Stimulated activated naive CD4-positive, alpha-beta T cell treated with Interleukin-2 at 50 U/mL for 16 hours (primary cell): ENCODE measurements at places on chromosomes 11 and 22.

DNA sequence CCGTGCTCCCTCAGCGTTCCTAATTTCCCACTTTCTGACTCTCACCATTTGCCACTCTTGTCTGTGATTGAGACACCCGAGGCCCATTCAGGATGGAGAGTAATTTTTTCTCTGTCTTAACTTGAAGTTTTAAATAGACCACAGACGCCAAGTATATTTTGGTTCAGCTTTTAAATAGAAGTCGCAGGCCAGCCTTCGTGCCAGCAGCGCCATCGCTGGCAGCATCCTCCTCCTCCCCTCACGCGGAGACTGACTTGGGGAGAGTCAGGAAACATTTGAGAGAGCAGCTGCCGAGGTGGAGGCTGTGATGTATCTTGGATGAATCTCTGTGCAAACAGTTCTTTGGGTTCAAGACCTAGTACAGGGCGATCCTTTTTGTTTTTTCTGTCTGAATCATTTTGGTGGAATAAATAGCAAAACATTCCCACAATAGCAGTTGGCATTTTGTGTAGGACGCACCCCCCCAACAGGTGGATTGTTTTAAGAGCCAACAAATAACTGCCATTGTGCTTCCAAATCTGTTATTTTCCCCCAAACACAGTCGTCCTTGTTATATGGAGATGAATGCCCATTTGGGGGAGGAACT is 889 bp upstream of the DMC1 start:
- DNase-seq, result peak; percentile 6

DNA sequence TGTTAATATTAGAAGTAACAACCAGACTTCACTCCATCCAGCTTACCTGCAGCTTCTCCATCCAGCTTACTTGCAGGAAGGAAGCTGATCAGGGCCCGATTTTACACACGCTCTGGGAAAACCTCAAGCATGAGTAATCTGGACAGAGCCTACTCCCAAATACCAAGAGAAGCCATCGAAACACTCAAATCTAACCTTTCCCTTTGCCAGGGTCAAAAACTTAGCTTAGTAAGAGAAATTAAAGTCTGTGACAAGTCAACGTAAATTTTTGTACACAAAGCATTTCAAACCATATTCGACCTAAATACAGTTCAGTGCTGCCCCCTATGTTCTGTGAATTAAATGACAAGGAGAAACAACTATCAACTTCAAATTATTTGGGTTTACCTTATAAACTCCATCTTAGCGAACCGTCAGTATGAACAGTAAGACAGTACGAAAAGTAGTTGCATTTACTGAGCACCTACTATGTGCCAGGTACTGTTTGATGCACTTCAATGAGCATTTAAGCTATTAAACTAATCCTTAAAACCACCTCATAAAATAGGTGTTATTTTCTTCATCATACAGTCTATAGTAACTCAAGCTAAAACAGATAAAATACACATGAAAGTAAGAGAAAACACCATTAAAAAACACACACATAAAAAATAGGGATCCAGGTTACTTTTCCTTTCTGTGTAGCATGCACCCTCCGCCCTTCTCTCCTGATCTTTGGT is 36.9 kb downstream of the ARFGAP3 start:
- no peak for DNase-seq

- DNase-seq, result no peak
Measured at GRCh38 chr11:125327518-125328224, 163.1 kb downstream of the PKNOX2 start.

- DNase-seq, result no peak
Measured at GRCh38 chr11:67628710-67629385, 889 bp downstream of the NUDT8 start.

DNA sequence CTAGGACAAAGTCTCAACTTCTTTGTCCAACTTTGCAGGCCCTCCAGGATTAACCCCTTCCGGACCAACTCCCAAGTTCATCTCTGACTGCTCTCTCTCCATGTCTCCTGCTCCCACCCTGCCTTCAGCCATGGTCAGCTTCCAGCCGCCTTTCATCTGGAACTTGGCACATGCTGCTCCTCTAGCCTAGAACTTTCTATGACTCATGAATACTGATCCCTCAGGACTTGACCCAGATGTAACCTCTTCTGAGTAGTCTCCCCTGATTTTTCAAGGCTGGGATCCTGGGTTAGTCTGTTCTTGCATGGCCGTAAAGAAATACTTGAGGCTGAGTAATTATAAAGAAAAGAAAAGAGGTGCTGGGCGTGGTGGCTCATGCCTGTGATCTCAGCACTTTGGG is 5.2 kb upstream of the SLC15A3 start:
- DNase-seq, result no peak

GRCh38 chr11:106842134-106842533 is 176.1 kb downstream of the GUCY1A2 start:
- DNase-seq, result no peak

DNA sequence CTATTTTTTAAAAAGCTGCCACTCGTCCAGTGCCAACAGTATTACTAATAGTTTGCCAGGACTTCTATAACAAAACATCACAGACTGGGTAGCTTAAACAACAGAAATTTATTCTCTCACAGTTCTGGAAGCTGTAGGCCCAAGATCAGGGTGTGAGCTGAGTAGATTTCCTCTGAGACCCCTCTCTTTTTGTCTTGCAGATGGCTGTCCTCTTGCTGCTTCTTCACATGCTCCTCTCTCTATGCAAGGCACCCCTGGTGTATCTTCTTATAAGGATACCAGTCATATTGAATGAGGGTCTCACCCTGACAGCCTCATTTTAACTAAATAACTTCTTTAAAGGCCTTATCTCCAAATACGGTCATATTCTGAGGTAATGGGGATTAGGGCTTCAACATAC is 390.9 kb downstream of the DLG2 start:
- DNase-seq, result no peak

DNA sequence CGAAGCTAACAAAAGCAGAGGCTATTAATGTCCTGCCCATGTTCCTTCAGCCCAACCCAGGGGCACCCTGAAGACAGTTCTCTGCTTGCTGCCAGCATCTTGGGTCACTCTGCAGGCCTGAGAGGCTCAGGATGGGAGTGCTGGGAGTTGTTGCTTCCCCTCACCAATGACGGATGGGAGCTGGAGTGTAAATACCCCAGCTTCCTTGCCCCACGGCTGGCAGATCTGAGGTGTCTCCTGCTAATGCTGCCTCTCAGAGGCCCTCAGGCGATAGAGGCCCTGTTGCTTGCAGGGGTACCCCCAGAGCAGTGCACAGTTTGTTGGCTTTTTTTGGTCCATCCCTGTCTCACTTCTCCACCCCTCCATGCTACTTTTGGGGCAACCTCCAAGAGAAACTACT is 32.9 kb downstream of the IFT27 start:
- DNase-seq, result no peak

- no peak for DNase-seq
Measured at GRCh38 chr11:125872138-125872491, 15.4 kb upstream of the HYLS1 start.

- DNase-seq, result no peak
Measured at GRCh38 chr11:70033711-70034070, 44.4 kb upstream of the ANO1 start.
